Thyroid gland (tissue), 4 donors: ENCODE measurements at places on chromosomes 6 and 20. TPM values are rescaled to one million over a fixed set of nuclear protein-coding genes. Genes with fewer than 3 reads are reported as not detected.

DNA sequence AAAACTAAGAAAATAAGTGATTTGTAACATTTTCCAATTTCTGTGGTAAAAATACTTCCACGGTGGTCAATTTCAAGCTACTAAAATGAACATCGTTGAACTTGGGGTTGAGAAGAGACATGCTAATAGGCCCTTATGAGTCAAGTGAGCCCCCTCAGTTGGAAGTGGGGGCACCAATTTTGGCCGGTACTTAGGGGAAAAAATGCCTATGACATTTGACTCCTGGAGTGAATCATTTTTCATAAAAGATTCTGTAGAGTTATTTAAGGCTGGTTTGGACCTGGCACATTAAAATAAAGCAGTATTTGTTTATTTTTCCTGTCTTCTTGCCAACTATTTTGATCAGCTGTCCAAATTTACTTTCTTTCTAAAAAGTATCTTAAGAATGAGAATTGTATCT lies 32.4 kb upstream of the CAP2 start:
- H3K27ac ChIP-seq: no peak overlapping the region
- no peaks in the 10 kb centered on the region for H3K4me1 ChIP-seq
- no peaks in the 10 kb centered on the region for H3K27me3 ChIP-seq
- no peak for DNase-seq
- no peak overlapping the region for H3K4me3 ChIP-seq
- no peaks in the 10 kb centered on the region for H3K36me3 ChIP-seq

GRCh38 chr6:56536536-56536935 lies 106.2 kb downstream of the DST start:
- no peak overlapping the region for H3K27ac ChIP-seq
- H3K27me3 ChIP-seq: no peaks in the 10 kb centered on the region
- H3K36me3 ChIP-seq: no peaks in the 10 kb centered on the region
- no peak overlapping the region for H3K4me3 ChIP-seq
- DNase-seq: no peak

DNA sequence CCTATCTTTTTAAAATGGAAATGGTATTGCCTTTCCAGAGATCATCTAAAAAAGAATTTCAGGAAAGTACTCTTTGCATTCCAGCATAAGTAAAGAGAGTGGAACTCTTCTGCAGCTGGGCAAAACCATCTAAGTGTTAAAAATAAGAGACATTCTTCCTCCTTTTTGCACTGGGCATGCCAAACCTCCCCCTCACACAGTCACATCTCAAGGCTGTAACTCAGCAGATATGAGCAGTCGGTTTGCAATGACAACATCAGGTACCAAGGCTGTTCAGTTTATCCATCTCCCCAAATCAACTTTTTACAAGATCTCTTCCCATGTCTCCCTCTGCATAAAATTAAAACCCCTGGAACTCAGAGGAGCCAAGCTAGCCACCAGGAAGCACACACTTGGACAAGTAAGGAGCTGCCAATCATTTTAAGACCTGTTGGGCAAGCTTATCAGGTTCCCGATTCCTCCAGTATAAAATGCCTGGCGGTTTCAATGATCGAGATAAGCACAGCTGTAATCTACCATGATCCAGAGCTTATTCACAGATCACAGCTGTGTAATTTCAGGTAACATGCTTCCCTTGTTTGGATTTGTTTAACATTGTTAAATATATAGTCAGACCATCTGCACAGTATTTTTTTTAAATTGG lies 23.2 kb downstream of the ID4 start:
- no peak overlapping the region for H3K4me3 ChIP-seq
- H3K36me3 ChIP-seq: no peaks in the 10 kb centered on the region
- DNase-seq: peak; percentile 55
- peak overlapping the region; percentile 76 for H3K27ac ChIP-seq

DNA sequence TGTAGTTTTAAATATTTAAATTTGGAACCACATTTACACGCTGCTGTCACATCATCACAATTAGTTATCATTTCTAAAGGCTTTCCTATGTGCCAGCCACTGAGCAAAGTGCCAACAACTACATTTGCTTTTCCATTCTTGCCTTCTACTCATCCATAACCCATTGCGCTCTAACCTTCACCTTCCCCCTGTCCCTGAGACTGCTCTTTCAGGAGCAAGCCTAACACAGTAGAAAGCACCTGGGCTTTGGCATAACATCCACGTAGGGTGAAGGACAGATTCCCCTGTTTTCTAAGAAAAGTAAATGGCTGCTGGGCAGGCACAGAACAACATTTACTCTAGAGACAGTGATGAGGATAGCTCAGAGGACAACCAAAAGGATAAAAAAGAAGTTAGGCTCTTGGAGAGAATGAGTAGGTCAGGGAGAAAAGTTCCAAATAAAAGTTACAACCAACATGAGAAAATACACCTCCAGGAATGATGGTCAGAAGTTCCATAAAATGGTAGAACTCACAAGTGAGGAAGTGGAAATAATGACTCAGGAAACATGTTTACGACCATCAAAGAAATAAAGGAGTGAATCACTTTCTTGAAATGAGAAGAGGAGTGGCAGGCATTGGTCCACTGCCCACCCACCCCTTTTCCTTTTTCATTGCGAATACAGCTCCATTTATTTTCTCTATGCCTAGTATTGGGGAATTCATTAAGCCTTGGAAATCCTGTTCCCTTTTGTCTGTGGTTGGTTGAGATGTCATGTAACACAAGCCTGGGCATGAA lies 77.2 kb downstream of the PFDN4 start:
- H3K27ac ChIP-seq: no peak overlapping the region
- H3K27me3 ChIP-seq: no peaks in the 10 kb centered on the region
- no peak overlapping the region for H3K4me3 ChIP-seq
- no peaks in the 10 kb centered on the region for H3K4me1 ChIP-seq

GRCh38 chr20:57818418-57819181 lies 108.8 kb upstream of the PMEPA1 start:
- no peaks in the 10 kb centered on the region for H3K4me1 ChIP-seq
- H3K4me3 ChIP-seq: no peak overlapping the region
- H3K27me3 ChIP-seq: no peaks in the 10 kb centered on the region
- no peak overlapping the region for H3K27ac ChIP-seq
- H3K36me3 ChIP-seq: no peaks in the 10 kb centered on the region

GRCh38 chr6:35725721-35726438 lies 11.0 kb upstream of the ARMC12 start:
- H3K27me3 ChIP-seq: no peaks in the 10 kb centered on the region
- H3K4me3 ChIP-seq: peak overlapping the region; percentile 2
- no peaks in the 10 kb centered on the region for H3K36me3 ChIP-seq
- H3K27ac ChIP-seq: peak overlapping the region; percentile 99
- peak; percentile 85 for DNase-seq

GRCh38 chr20:51121901-51122412 lies 99.0 kb upstream of the KCNG1 start:
- H3K4me3 ChIP-seq: no peak overlapping the region
- no peaks in the 10 kb centered on the region for H3K36me3 ChIP-seq
- DNase-seq: no peak
- no peak overlapping the region for H3K27ac ChIP-seq

The WASF1 gene
- 2.0 TPM for total RNA-seq
